Iris pigment epithelial cell (primary cell): ENCODE measurements at places on chromosomes 5 and 9.
A peak's percentile ranks its signal among the peaks of the same experiment; 100 is the strongest.

DNA sequence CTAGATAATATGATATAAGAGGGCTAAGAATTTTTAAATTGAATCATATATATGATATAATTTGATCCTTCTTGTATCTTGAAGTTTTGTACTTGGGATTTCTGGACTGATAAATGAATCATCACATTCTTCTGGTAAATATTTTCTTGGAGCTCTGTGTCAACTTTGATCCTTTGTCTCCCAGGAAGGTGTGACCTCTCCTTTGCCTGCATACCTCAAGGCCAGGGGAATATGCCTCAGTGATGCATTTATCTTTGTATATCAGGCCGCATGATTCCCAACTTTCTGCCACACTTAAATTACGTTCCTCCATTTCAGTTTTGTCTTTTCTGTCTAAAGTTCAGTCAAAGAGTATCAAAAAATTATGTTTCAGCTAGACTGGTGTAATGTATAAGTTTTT lies 101.2 kb downstream of the NLN start:
- no peak for DNase-seq

GRCh38 chr9:98908897-98909634 lies 34.6 kb upstream of the COL15A1 start:
- DNase-seq = peak; percentile 59

DNA sequence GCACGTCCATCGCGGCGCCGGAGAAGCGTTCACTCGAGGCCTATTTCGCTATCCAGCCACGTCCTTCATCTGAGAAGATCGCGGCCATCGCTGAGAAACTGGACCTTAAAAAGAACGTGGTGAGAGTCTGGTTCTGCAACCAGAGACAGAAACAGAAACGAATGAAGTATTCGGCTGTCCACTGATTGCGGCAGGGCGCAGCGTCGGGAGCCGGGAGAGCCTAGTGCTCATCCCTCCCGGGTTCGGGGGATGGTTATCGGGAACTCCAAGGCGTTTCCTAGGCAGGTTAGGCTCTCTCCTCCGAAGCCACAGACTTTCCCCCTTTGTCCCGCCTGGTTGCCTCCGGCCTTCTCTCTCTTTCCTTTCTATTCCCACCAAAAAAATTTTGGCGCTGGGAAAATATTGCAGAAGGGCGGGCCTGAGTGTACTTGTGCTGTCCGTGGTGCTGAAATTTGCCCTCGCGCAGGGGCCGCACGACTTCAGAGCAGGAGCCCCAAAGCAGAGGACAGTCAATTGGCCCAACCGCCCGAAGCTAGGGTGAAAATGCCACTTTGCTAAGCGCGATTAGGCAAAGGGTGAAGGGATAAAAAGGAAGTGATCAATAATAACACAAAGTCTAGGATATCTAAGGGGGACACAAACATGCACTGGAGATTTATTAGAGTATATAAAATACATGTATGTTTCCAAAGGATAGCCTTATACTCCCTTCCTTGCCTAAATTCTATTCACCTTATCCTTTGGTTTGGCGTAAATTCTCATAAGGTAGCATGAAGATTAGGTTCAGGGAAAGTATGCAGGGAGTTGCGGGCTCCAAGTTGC lies 1.8 kb downstream of the POU4F3 start:
- DNase-seq = peak; percentile 53

DNA sequence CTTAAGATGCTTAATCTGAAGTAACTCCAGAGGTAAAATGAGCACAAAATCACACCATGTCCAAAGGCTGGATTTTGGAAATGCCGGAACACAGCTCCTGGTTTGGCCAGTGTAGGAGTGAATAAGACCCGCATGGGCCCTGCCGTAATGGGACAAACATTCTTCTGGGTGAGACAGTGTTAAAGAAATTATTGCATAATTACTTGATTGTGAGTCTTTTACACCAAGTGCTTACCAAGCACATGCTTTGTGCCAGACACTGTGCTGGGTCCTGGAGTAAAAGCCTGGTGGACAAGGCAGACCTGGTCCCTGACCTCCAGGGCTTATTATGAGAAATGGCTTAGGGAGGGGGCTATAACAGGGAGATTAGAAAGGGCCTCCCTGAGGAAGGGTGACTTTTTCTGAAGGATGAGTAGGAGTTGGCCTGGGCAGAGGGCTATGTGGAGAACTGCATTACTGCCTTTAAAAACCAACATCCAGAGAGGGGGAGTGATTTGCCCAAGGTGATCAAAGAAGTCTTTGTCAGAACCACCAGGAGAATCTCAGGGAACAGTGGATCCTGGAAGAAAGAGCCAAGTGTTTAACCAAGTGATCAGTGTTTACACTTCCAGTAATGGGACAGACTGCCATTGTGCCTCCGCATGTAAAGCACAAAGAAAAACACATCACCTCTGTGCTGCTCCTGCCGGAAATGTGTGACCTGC lies 3.5 kb downstream of the PDE6A start:
- no peak for DNase-seq

DNA sequence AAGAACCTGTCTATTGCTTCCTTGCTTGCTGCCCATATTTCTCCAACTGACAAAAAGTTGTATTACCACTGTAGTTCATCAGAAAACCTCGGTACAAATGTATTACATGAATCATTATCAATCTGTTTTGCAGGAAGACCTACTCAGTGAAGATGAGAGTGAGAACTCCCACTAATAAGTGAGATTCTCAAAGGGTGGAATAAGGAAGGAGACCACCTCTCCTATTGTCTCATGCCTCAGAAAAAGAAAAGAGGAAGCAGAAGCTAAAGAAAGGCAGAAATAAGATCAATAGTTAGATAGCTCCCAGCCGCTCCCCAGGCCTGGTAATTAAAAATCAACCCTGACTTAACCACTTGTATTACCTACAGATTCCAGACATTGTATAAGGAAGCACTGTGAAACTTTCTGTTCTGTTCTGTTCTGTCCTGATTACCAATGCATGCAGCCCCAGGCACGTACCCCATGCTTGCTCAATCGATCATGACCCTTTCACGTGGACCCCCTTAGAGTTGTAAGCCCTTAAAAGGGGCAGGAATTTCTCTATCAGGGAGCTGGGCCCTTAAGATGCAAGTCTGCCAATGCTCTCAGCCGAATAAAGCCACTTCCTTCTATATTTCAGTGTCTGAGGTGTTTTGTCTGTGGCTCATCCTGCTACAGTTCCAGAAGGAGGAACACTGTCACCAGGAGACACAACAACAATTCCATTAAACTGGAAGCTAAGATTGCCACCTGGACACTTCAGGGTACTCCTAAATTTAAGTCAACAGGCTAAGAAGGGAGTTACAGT lies 152.5 kb upstream of the COX7C start:
- DNase-seq = no peak

DNA sequence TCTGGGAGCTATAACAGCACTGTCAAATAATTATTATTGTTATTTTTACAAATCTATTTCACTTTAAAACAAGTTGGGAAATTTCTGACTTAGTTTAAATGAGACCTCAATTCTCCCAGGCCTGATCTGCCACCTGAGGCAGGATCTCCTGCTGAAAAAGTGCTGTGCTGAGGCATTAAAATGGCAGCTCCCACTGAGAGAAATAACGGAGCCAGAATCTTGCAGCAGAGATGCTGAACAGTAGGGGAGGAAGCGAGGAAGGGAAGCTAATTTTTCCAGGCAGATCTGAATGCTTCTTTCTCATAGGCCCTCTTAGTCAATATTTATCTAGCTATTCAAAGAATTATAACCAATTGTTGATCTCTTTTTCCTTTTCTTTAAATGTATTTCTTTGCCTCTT lies 196.3 kb downstream of the ZNF462 start:
- DNase-seq = no peak

DNA sequence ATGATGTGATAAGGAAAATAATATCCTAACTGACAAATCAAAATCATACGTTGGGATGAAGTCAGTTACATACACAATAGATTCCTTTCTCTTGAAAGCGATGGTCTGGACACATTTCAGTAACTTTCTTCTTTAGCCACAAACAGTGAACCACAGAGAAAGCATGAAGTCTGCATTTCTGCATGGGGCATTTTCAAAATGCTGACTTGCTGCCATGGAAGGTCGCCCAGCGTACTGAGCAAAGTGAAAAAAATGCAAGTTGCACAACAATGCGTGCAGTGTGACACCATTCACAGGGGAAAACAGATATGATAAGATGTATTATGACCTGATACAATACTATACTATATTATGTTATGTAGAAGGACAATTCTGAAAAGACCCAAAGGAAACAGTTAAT lies 146.3 kb downstream of the SNX18 start:
- peak; percentile 97 for DNase-seq

GRCh38 chr9:34578241-34579103 lies 11.1 kb downstream of the CNTFR start:
- peak; percentile 72 for DNase-seq

DNA sequence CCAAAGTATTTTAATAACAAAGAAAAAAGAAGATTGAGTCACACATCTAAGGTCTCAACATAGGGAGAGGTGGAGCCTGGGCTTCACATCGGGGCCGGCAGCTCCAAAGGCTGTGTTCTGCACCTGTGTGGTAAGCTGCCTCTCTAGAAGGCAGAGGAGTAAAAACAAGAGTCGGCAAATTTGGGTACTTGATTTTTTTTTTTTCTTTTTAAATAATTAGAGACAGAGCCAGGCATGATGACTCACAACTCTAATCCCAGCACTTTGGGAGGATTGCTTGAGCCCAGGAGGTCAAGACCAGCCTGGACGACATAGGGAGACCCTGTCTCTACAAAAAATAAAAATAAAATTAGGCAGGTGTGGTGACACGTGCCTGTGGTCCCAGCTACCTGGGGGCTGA lies 4.7 kb downstream of the URM1 start:
- DNase-seq = peak; percentile 33

GRCh38 chr5:113520429-113520828 lies 6.9 kb downstream of the YTHDC2 start:
- peak; percentile 67 for DNase-seq

DNA sequence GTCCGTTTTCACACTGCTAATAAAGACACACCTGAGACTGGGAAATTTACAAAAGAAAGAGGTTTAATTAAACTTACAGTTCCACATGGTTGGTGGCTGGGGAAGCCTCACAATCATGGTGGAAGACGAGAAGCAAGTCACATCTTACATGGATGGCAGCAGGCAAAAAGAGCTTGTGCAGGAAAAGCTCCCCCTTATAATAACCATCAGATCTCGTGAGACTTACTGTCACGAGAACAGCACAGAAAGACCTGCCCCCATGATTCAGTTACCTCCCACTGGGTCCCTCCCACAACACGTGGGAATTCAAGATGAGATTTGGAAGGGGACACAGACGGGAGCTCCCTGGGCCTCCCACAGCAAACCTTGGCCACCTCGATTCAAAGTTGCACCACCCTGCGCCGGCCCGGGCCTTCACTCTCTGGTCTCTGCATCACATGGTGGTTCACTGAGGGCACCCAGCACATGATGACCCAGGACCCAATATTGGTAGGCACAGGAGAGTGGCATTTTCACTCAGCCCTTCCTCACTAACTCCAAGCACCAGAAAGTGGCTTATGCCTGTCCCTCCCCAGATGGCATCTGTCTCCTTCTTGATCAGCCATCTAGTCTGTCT lies 21.0 kb upstream of the TDRD7 start:
- DNase-seq = no peak

DNA sequence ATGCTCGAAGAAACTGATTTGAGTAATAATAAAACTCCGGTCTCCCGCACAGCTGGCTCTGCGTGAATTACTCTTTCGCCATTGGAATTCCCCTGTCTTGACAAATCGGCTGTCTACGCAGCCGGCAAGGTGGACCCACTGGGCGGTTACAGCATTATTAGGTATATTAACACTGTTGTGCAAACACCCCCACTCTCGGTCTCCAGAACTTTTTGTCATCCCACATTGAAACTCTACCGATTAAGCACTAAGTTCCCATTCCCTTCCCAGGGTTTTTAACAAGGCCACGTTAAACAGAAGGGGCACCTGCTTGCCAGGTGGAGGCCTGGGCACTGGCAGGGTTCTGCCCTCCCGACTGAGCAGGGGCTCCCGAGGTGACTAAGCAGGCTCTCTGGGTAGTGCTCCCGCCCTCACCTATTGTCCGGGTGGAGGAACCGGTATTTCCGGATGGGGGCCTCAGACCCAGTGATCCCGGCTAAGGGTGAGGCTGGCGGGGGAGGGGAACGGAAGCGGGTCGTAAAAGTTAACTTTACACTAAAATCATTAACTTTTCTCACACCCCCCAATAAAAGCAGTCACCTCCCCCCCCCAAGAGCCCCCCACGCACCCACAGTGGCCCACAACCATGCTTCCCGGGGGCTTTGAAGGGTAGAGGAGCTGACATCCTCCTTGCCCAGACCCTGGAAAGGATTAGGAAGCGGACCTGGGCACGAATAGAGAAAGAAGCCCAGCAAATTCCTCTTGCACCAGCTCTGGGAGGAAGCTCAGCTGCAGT lies 53.5 kb upstream of the TJP2 start:
- no peak for DNase-seq

- DNase-seq = peak; percentile 95
Observed at GRCh38 chr5:36876299-36876964, at the start of gene NIPBL. NIPBL (plus strand) TSS chr5:36876769; CDS start chr5:36953697, 76,928 bp downstream.

GRCh38 chr5:67133217-67133616 lies 63.4 kb downstream of the CD180 start:
- DNase-seq = no peak

DNA sequence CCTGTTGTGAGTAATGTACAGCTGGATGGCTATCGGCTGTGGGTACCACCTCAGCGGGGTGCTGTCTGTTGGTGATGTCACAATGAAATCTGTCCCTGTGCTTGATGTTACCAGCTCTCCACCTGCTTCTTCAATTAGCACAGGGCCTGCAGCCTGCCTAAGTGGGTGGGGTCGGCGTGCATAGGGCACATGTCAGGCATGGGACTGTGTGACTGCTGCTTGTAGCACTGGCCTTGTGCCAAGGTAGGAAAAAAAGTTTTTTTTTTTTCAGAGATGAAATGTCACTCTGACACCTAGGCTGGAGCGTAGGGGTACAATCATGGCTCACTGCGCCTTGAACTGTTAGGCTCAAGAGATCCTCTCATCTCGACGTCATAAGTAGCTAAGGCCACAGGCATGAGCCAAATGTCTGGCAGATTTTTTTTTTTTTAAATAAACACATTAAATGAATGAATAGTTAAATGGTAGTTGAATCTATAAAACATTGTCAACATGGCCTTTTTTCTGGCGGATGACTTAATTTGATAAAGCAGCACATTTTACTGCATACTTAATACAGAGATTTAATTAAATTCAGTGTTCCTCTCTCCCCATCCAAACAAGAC lies 222.5 kb downstream of the NXNL2 start:
- DNase-seq = no peak
